ENCODE measurements at places on chromosomes 6 and 20.

GRCh38 chr6:146909376-146909775 lies 294.8 kb upstream of the STXBP5 start:
- no peak for DNase-seq

- no peak for DNase-seq
These were observed 58.4 kb downstream of the MTFR2 start for GRCh38 chr6:136191606-136192312.

GRCh38 chr6:2796861-2797260 lies 31.7 kb downstream of the WRNIP1 start:
- DNase-seq: no peak

- no peak for DNase-seq
These were observed 67.4 kb downstream of the CNBD2 start for GRCh38 chr20:36035745-36036144.

DNA sequence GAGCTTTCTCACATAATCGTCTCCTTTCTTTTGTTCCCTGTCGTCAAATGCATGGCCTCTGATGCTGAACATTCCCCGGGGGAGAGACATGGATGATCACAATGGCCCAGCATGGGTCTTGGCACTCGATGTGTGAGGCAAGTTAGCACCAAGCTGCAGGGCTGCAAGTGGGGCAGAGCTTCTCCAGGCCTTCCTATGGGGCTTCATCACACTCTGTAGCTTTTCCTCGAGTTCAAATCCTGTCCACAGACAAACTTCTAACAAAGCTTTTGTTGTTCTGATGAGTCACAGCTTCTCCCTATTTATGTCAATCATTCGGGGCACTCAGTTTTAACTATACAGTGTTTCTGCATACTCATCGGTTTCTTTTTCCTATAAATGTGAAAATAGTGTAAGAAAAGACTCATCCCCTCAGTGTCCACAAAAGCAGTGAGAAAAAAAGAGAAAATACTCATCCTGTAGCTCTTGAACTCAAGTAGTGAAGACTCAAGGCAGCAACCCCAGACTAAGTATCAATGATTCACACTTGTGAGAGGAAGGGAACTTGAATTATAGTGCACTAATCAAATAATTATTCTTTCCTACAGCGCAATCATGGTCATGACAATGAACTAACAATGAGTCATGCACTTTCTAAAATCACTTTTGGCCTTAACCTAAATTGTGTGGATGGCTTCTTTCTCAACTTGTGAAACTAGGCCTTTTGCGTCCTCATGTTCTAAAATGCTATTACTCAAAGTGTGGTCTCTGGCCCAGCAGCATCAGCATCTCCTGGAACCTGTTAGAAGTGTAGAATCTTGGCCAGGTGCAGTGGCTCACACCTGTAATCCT lies 68.4 kb upstream of the NOX3 start:
- no peak for DNase-seq

GRCh38 chr6:52127957-52128356 lies 40.5 kb upstream of the PKHD1 start:
- no peak for DNase-seq

- no peak for DNase-seq
These were observed 13.4 kb downstream of the DCBLD1 start for GRCh38 chr6:117495869-117496268.

DNA sequence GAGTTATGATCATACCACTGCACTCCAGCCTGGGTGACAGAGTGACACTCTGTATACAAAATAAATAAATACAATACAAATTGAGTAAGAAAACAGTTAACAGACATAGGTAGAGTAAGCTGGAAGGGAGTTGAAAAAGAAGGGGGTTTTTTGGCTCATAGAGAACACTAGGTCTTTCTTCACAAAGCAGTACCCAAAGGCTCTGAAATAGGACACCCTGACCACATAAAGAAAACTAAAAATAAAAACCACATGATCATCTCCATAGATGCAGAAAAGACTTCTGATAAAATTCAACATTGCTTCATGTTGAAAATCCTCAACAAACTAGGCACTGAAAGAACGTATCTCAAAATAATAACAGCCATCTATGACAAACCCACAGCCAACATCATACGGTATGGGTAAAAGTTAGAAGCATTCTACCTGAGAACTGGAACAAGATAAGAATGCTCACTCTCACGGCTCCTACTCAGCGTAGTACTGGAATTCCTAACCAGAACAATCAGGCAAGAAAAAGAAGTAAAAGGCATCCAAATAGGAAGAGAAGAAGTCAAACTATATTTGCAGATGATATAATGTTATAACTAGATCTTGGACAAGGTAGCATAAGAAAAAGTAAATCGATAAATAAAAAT lies 48.6 kb downstream of the TOMM6 start:
- DNase-seq: no peak

- DNase-seq: no peak
These were observed 146.2 kb upstream of the NEDD9 start for GRCh38 chr6:11378639-11379038.

GRCh38 chr20:46328200-46328882 lies 20.0 kb upstream of the CDH22 start:
- DNase-seq: no peak

- no peak for DNase-seq
These were observed 7.5 kb downstream of the BEND3 start for GRCh38 chr6:107107791-107108190.

GRCh38 chr6:77026341-77026740 lies 436.9 kb downstream of the HTR1B start:
- DNase-seq: no peak

DNA sequence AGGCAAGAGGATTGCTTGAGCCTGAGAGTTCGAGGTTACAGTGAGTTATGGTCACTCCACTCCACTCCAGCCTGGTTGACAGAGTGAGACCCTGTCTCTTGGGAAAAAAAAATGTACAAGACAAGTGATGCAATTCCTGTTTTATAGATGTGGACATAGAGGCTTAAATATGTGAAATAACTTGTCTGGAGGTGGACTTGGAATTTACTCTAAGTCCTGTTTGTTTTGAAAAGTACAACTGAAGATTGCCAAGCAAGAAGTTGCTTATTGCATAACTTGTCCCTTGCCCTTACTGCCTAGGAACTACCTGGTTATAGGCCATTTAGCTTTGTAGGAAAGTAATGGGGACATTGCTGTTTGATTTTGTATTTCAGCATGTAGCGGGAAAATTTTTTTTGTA lies 26.0 kb upstream of the ADIG start:
- DNase-seq: no peak

DNA sequence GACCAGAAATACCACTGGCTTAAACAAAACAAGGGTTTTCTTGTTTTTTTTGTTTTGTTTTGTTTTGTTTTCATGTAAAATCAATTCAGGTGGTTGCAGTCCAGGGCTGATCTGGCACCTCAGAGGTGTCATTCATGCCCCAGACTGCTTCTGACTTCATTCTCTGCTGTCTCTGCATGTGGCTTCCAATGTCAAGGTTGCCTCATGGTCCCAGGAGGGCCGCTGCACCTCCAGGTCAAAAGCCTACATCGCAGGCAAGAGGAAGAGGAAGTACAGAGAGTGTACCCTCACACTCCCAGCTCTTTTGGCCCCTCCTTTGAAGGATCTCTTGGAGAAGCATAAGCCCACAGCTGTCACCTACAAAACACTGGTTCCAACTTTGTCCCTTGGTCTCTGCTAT lies 1.4 kb upstream of the BTN3A1 start:
- no peak for DNase-seq

DNA sequence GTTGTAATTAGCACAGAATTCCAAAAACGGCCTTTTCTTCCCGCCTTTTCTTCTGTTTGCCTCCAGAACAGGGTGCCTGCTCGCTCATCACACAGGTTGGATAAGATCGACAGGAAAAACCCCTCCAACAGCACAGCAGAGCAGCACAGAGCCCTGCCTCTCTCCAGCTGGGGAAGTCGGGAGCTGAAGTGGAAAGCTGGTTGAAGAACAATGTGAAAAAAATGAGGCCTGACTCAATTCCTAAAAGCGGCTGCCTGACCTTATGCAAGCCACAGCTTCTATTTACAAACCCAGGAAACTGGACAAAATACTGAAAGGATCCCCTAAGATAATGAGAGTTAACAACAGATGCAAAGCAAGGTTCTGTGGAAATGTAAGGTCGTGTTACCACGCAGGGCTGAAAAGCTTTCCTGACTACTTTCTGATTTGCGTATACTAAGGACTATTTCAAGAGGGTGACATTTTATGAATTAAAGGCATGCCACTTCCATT lies 116.9 kb downstream of the TTLL2 start:
- no peak for DNase-seq

- no peak for DNase-seq
These were observed 128.4 kb upstream of the JAG1 start for GRCh38 chr20:10802236-10802635.

Data from body of pancreas (tissue), 4 donors.